SW480 (cell line): ENCODE measurements at places on chromosomes 1 and 21.

DNA sequence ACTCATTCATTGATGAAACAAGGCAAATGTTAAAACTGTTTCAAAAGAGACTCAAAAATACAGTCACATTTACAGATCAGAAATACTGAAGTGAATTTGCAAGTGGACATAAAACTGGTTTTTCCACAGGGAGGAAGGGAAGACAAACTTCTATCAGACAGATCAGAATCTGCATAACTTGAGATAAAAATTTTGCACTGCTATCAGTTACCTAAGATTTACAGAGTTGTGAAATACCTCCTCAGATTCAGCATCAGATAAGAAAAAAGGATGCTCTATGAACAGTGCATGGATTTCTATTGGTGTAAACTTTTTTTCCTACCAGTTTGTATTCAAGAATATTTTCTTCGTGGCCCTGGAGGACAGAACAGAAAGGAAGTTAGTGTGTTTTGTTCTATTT is 575.4 kb downstream of the RWDD3 start:
- DNase-seq = no peak

DNA sequence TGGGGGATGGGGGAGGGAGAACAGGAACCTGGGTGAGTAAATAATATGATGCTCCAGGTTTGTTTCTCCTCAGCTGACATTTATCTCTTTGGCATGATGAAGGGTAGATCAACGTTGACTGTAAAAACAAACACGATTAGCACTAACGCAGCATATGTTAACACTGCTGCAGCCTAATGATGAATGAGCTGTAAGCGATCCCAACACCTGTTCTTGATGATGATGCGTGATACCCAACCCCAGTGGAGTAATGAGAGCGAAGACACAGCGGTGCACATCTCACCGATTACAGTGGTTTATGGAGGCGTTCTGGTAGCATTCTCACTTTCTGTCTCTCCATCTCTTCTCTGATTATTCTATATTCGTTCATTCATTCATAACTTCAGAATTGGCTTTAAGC is 640.4 kb downstream of the USP25 start:
- no peak for DNase-seq

- DNase-seq = no peak
Observed at GRCh38 chr1:183349201-183349711, 68.9 kb downstream of the NMNAT2 start.

- no peak for DNase-seq
Observed at GRCh38 chr1:40712405-40712944, 21.0 kb downstream of the NFYC start.

GRCh38 chr1:84585803-84586202 is 11.6 kb upstream of the CTBS start:
- no peak for DNase-seq

- no peak for DNase-seq
Observed at GRCh38 chr1:81729818-81730217, 70.9 kb upstream of the ADGRL2 start.
